ENCODE measurements at places on chromosomes 12 and 14.

GRCh38 chr12:120169946-120170345, 24.6 kb downstream of the GCN1 start:
- no peak for DNase-seq

DNA sequence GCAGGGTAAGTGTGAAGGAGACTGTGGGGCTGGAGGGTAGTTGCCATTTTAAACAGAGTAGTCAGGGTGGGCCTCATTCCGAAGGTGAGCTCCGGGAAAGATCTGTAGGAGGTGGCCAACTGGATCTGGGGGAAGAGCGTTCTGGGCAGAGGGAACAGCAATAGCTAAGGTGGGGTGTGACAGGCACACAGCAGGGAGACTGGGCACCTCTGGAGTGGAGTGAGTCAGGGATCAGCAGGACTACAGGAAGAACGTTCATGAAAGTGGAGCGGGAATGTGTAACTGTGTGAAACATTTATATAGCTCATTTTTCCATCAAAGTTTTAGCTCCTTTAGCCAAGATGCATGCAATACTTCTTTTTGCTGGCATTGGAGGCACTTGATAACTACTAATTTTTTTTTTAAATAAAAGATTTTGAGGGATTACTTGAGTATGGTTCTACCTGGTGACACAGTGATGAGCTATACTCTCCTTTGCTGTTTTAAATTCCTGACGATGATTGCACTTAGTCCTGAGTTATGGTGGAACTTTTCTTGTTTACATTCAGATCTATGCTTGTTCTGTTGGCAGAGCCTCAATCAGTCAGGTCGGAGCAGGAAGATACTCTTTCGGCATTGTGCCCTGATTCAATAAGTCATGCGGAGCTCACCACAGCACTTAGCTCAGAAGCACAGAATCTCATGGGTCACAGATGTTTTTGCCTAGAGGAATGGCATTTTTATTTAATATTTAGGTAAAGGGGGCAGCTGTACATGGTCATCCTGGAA, 106.4 kb downstream of the WIF1 start:
- DNase-seq = no peak

DNA sequence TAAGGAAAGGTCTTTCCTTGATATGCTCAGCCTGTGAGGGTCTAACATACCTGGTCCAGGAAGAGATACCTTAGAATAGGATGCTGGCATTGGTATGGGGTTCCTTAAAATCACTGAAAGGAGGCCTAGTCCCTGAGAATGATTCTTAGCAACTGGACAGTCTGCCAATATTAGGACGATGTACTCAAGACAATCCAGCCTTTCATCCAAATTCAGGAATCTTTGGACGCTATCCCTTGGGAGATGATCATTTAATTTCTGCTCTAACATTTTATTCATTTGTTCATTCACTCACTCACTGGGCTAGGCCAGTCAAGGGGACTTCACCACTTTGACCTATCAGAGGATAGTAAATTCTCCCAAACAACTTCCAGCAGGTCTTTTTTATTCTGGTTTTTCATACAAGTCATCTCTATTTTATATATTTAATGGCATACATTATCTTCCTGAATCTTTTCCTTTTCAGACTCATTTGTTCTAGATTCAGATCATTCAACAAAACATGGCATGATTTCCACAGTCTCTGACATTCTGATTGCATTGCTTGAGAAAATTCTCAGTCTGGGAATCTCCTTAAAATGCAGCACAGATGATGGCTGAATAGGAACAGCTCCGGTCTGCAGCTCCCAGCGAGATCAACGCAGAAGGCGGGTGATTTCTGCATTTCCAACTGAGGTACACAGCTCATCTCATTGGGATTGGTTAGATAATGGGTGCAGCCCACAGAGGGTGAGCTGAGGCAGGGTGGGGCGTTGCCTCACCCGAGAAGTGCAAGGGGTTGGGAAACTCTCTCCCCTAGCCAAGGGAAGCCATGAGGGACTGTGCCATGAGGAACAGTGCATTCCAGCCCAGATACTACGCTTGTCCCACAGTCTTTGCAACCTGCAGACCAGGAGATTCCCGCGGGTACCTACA, 118.0 kb upstream of the PRICKLE1 start:
- DNase-seq = no peak

DNA sequence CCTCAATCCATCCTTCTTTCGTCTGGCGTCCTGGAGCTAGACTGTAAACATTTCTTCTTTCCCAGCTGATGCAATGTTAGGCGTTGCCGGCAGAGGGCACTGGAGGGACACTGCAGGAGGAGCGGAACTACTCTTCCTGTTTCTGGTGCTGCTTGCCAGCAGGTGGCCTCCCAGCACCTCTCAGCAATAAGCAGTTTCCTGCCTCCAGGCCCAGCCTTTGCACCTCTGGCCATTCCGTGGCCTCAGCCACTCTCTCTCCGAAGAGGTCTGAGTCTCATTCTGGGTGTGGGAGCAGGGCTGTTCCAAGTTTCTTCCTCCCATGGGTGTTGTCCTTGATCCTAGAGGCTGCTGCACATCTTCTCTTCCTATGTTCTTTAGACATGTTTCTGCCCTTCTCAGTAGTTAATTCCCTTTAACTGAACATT, 7.5 kb upstream of the ASPG start:
- peak; percentile 62 for DNase-seq

DNA sequence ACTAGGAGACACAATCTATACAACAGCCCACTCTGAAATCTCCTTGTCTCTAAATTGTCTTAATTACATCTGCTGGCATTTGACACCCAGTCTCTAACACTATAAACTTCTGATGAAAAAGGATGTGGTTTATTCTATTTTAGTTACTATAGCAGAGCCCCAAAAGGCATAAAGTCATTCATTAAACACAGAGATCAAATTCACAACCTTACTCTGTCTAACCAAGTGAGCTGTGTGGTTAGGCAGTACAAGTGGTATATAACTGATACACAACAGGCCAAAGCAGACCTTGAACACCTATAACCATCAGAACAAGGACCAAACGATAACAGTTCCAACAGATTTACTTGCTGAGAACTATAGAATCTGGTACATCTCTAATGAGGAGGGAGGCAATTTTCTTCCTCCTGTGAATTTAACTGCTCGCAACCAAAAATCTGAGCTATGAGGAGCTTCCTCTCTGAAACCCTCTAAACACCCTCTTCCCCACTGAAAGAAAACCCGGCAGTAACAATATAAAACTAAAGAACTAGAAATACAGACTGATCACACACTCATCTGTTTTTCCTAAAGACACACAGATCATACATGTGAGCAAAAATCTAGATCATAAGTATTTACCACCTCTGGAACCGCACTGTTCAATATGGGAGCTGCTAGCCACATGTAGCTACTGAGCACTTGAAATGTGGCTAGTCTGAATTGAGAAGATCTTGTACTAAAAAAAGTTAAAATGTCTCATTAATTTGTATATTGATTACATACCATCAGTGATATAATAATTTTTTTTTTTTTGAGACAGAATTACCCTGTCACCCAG, 17.7 kb downstream of the SPPL3 start:
- no peak for DNase-seq

DNA sequence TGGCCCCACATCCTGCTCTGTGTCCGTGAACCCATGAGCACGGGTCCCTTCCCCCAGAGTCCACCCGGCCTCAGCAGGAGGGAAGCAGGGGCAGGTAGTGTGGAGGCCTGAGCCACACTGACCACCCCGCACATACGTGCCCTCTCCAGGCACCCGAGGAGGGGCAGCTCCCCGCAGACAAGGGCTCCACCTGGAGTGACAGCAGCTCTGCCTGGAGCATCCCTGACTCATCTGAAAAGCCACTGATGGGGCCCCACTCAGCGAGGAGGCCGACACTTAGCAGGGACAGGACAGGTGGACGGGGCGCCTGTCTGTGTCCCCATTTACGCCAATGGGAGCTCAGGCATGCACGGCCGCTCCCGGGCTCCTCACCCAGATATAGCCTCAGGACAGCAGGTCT, 237.6 kb upstream of the SFSWAP start:
- DNase-seq = no peak

DNA sequence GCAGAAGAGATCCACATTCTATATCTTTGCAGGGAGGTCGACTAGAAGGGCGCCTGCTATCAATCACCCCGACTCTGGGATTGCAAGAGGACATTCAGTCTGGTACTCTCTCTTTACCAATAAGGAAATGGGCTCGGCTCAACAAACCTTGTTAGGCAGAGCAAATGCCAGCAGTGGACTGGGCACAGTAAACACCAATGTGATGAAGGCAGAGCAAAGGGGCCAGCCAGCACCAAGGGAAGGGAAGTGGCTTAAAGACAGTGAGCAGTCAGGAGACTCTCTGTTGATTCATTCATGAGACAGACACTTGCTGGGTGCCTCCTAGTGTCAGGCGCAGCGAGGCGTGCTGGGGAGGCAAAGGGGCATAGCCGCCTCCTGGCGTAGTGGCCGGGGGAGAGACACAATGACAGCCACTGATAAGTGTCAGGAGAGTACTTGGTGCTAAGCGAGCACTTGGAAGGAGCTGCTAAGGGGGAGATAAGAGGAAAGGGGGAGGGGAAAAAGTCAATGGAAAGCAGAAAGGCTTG, 34.1 kb downstream of the TMCC3 start:
- DNase-seq = no peak

GRCh38 chr12:108047071-108047550, 82.0 kb upstream of the WSCD2 start:
- no peak for DNase-seq

- DNase-seq = no peak
Observed at GRCh38 chr12:117972301-117972700, 3.5 kb upstream of the KSR2 start.

DNA sequence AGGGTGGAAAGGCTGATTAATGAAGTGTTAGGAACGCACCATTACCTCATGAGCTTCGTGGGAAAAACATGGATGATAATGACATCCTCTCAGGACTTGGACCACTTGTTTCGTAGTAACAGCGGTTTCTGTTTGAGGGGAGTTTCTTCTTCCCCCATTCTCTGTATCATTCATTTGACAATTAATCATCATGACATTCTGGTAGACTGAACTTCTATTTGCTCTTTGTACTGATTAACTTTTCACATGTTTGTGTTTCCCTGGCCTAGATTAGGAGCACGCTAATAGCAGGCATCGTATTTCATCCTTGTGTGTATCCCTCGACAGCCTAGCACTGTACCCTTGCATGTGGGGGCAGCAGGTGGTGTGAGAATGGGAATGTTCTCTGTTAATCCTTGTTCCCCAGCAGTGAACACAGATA, 8.0 kb downstream of the LRRC74A start:
- no peak for DNase-seq

DNA sequence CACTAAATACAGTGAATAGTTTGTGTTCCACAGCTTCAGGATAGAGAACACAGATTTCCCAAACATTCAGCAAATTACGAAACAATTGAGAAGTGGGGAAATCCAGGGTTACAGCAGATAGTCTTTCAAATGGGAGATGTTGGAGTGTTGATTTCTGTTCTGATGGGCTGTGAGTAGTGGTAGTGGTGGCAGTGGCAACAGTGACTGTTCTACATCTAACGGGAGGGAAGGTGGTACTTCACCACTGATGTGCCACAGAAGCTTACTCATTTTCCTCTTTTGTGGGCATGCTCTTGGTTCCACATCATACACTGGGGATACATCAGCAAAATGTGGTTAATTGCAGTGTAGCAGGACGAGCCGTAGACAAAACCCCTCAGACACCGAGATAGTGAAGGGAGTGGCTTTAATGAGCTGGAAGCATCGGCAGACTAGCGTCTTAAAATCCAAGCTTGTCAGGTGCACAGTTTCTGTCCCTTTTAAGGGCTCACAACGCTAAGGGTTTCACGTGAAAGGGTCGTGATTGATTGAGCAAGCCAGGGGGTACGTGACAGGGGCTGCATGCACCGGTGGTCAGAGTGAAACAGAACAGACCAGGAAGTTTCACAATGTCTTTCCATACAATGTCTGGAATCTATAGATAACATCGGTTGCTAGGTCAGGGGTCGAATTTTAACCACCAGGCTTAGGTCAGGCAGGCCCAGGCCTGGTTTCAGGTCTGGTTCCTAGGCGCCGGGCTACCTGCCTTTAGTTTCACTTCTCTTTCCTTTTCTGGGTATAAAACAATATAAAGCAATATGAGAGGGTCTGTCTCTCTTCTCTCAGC, 330.6 kb upstream of the FBXO33 start:
- DNase-seq = peak; percentile 41

- DNase-seq = no peak
Observed at GRCh38 chr12:116927244-116927940, 16.6 kb downstream of the FBXW8 start.

DNA sequence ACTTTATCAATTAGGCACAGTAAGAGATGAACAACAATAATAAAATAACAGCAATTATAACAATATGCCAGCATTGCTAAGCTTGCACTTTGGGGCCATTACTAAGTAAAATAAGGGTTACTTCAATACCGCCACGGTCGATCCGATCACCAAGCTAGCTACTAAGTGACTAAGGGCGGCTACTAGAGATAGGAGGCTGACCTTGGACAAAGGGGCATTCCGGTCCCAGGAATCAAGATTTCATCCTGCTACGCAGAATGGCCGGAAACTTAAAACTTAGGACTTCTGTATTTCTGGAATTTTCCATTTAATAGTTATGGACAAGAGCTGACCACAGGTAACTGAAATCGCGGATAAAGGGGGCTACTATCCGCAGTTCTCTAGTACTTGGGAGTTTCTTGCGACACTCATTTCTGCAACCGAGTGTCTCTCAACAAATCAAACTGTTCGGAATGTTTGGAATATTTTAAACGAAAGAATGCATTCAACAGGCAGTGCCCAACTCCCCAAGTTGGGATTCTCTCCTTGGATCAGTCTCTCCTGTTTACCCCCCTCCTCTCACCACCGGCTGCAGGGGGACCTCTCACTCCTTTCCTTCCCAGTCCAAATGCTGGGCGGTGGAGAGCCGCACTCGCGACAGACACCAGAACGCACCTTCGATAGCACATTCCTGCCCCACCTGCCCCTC, 650 bp downstream of the HEBP1 start:
- no peak for DNase-seq

DNA sequence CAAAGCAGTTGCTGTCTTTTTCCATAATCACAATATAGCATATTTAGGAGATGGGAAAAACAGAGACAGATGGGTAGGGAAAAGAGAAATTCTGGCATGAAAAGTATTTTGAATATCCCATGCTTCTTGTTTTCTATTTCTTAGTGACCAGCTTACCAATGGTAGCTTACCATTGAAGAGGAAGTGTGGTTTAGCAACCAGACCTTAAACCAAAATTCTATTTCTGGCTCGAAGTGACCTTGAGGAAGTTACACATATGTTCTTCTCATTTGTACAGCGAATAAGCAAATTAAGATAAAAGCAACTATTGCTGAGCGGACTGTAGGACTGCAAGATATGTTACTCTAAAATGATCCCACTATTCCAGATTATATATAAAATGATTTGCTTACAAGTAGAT, 82.9 kb downstream of the FGD4 start:
- DNase-seq = peak; percentile 18
